Activated naive CD8-positive, alpha-beta T cell treated with anti-CD3 and anti-CD28 coated beads, Interleukin-2, amount 50 U/mL, for 16 hours (primary cell): ENCODE measurements at places on chromosomes 13 and 19.

DNA sequence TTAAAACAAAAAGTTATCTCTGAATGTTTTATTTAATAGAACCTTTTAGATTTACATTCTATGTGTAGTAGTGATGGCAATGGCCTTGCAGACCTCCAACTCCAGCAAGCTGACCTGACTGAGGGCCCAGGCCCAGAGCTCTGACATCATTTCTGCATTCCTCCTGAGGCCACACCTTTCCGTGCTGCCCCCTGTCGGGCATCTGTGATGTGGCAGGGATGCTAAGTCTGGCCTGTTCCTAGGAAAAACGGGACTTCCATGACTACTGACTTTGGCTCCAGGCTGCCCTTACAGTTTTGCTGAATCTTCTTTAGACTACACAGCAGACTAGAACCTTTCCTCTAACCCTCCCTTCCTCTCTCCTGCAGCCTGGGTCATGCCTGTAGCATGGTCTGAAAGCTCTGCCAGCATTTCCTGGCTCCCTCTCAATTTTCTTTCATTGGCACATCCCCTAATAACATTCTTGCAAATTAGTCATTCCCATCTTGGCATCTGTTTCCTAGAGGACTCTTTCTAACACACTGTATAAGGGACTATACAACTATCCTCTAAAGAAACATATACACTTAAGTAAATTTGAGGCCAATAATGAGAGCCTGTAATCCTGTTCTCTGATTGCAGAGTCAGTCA lies 249.1 kb downstream of the GPC5 start:
- no peak for DNase-seq

DNA sequence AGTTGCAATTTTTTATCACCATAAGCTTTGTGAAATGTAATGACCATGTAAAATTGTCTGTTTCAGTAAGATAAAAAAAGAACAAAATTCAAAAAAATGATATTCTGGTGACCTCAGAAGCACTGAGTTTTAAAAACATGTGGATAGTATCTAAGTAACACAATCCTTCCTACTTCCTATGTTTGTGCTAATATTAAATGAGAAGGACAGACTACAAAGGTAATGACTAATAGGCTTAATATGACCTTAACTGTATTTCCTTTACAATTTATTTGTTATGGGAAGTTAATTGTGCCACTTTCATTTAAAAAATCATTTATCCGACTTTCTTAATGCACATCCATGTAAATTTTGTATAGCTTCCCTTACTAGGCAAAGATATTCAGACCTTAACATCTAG lies 1030.4 kb upstream of the ATXN8OS start:
- DNase-seq = no peak

- no peak for DNase-seq
These were observed 4.3 kb downstream of the ZGLP1 start for GRCh38 chr19:10305139-10305806.

GRCh38 chr13:99935772-99936171 lies 35.8 kb downstream of the ZIC5 start:
- DNase-seq = no peak

DNA sequence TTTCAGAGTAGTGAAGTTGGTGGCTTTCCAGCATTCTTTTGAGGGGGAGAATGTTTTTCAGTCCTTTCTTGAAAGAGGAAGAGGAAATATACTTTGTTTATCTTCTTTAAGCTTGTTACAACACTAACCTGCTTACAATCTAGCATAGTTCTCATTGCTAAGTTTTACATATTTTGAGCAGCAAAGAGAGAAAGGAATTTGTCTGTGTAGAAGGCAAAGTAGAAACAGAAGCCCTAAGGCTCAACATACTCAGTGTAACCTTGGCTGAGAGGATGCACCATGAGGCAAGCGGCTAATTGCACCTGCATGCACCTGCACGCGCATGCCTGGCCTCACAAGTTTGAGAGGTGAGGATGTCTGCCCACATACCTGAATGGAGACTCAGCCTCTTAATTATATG lies 2.2 kb downstream of the FRY start:
- no peak for DNase-seq

DNA sequence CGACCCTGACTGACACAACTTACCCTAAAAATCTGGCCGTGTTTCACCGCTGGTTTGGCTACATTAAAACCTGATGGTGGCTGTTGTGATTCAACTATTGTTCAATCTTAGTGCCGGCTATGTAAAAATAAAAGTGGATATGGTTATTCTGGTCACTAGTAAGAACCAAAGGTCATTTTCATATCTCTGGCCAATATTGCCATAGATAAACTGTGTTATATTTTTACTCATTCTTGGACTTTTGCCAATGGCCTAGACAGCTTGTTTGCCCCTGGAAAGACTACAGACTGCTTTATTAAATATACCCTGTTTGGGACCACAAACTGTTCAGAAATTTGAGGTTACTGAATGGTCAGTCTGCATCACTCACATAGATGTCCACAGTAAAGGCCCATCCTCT lies 258.5 kb upstream of the KLHL1 start:
- no peak for DNase-seq

DNA sequence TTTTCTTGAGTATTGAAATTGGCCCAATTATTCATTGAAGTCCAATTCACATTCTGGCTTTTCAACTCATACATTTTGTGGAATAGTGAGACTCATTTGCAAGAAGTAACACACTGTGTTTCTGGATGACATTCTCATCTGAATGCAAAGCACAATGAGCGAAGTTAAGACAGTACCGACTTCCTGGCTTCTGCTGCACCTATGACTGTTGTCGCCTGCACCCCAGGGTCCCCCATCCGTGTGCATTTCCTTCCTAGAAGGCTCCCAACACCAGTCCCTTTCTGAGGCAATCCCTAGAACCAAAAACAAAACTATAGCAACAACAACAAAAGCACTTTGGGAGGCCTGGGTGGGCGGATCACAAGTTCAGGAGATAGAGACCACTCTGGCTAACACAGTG lies 183.3 kb downstream of the SHISA2 start:
- DNase-seq = no peak

DNA sequence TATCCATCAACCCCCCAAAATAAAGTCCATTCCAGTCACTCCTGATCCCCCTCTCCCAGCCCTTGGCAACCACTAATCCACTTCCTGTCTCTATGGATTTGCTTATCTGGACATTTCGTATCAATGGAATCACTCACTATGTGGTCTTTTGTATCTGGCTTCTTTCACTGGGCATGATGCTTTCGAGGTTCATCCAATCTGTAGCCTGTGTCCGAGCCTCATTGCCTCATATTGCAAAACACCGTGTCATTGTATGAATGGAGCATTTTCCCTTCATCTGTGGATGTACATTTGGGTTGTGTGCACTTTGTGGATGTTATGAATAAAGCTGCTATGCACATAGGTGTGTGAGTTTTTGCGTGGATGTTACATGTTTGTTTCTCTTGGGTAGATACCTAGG lies 1.4 kb upstream of the FZR1 start:
- DNase-seq = no peak

DNA sequence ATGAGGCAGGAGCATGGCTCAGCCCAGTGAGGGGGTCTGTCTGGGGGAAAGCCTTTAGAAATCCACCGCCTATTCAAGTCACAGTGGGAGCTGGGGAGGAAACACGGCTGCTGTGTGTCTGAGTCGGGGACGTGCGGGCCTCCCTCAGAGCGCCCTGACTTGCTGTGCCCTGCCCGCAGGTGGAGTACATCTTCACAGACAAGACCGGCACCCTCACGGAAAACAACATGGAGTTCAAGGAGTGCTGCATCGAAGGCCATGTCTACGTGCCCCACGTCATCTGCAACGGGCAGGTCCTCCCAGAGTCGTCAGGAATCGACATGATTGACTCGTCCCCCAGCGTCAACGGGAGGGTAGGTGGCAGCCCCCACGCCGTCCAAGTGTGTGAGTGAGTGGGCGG lies 137.8 kb upstream of the MCF2L start:
- DNase-seq = no peak

GRCh38 chr13:108346376-108346775 lies 76.9 kb downstream of the TNFSF13B start:
- DNase-seq = no peak

GRCh38 chr13:100362781-100363180 lies 225.8 kb downstream of the GGACT start:
- no peak for DNase-seq

GRCh38 chr19:46376241-46377153 lies 29.6 kb downstream of the PPP5C start:
- DNase-seq = no peak

GRCh38 chr13:76723551-76724232 lies 162.5 kb downstream of the KCTD12 start:
- DNase-seq = no peak

DNA sequence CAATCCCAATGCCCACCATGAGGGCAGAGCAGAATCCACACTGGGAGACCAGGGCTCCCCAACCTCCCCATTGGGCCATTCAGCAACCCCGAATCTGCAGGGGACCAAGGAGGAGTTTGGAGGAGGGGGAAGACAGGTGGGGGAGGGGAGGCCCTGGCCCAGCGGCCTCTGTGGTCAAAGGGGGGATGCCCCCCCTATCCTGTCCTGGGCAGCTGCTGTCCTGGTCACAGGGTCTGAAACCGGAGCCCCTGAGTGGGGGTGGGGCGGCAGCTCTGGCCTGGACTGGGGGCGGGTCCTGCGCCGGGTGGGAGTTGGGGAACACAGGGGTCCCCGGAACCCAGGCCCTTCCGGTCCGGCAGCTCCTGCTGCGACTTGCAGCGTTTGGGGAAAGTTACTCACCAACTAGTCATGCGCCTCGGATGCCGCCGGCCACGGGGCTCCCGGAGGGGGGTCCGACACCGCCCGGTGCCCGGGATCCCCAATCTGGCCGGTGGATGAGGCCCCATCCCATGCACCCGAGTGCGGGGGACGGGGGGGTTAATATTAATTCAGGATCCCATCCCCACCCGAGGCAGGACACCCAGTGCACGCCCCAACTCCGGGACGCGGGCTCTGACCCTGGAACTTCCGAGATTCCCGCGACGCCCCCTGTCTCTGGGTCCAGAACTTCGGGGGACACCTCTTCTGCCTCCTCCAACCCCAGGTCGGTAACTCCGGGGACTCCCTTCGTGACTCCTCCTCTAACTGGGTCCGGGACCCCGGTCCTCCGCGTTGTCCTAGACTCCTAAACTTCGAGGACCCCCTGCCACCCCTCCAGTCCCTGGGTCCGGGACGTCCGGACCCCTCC lies 872 bp downstream of the HOMER3 start:
- DNase-seq = no peak

DNA sequence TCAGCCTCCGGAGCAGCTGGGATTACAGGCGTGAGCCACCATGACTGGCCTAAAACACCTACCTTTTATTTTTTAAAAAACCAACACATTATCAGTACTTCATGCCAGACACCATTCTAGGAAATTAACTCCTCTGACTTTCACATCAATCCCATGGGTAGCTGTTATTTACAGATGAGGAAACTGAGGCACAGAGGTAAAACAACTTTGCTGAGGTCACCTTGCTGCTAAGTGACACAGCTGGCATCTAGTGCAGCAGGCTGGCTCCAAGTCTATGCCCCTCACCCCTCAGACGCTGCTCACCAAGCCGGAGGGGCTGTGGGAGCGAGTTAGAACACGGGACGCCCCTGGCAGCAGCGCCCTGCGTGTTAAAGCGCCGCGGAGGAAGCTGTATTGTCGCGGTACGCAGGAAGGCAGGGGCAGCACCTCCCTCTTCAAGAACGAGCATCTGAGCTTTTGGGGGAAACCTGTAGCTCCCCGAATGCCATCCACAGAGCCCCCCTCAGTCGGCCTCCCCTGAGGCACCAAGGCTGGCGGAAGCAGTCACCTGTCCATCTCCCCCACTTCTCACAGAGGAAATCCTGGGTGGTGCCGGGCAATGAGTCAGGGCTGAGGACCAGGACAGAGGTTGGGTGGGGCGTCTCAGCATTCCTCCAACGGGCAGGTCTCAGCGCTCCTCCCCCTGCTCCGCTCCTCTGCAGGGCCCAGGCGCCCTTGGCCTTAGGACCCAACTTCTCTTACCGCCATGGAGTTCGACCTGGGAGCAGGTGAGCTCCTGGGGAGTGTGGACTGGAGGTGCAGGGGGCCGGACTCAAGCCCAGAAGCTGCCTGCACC lies at the start of gene C19orf33:
Gene C19orf33, plus strand, starts transcription at position 735 of the 835 bp plus-strand sequence. Its CDS starts 11 bp downstream, at position 746.
- no peak for DNase-seq

GRCh38 chr13:48586591-48587103 lies 53.8 kb upstream of the RCBTB2 start:
- DNase-seq = no peak

- no peak for DNase-seq
These were observed 84.2 kb downstream of the SACS start for GRCh38 chr13:23349161-23349897.

DNA sequence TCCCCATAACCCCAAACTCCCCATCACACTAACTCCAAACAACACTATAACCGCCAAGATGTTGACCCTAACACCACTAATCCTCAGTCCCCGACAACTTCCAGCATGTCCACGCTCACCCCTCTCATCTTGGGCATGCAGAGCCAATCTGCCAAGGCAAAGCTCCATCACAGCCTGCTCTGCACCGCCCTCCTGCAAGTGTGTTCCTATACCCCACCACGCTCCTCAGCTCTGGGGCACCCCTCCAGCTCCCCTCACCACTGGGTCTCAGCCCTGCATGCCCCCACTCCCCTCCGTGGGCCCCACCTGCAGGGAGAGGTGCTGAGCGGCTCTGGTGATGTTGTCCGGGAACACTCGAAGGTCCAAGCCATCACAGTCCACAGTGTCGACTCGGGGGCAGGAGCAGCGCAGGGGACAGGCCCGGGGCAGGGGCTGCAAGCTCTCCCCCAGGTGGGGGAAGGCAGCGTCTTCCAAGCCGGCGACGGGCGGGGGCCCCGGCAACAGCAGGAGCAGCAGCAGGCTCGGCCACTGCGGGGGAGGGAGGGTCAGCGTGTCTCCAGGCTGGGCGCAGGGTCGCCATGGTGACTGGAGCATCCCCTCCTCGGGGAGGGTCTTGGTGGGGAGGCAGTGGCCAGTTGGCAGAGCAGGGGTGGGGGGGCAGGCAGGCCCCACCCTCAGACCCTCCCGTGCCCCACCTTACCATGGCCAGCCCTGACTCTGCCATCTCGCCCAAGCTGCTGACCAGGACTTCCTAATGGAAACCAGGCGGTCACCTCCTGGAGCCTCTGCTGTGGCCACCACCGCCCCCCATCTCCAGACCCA lies 527 bp downstream of the PODNL1 start:
- DNase-seq = no peak

DNA sequence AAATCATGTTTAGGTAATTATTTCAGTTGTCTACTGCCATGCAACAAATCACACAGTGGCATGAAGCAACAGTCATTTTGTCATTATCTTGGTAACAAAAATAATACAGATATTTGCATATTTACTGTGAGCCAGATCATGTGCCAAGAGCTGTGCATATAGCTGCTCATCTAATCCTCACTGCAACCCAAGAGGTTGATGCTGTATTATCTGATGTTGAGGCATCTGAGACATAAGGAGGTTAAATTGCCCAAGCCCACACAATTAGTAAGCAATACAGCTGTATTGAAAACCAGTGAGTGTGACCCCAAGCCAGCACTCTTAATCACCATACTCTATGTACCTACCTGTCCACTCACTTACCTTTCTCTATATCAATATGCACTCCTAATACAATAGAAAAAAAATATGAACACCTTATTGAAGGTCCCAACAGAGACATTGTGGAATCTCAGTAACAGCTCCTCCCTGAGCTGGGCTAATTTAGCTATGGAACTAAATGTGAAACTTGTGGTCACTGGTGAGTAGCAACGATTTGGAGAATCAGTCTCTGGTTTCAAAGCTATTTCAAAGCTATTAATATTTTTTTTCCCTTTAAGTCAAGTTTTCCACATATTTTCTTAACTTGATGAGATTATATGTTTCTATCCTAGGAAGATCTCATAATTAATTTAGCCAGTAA lies 185.2 kb downstream of the KLF12 start:
- DNase-seq = no peak
